ENCODE measurements at places on chromosomes 7 and 10.

DNA sequence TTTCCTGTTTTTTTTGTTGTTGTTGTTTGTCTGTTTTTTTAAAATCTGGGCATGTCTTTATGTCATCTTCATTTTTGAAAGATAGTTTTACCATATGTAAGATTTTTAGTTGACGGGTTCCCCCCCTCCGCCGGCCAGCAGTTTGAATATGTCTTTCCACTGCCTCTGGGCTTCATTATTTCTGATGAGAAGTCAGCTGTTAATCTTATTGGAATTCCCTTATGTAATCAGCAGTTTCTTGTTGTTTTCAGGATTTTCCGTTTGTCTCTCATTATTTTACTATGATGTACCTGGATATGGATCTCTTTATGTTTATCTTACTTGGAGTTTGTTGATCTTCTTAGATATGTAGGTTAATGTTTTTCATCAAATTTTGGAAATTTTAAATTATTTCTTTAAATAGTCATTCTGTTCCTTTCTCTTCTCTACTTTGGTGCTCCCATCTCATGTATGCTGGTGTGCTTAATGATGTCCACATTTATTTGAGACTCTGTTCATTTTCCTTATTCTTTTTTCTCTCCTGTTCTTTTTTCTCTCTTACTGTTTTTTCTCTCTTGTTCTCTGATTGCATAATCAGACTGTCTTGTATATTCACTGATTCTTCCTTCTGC lies 9.7 kb downstream of the EXOC6 start:
- no peak for DNase-seq

- DNase-seq = no peak
These were observed 17.2 kb downstream of the BAZ1B start for GRCh38 chr7:73504920-73505319.

DNA sequence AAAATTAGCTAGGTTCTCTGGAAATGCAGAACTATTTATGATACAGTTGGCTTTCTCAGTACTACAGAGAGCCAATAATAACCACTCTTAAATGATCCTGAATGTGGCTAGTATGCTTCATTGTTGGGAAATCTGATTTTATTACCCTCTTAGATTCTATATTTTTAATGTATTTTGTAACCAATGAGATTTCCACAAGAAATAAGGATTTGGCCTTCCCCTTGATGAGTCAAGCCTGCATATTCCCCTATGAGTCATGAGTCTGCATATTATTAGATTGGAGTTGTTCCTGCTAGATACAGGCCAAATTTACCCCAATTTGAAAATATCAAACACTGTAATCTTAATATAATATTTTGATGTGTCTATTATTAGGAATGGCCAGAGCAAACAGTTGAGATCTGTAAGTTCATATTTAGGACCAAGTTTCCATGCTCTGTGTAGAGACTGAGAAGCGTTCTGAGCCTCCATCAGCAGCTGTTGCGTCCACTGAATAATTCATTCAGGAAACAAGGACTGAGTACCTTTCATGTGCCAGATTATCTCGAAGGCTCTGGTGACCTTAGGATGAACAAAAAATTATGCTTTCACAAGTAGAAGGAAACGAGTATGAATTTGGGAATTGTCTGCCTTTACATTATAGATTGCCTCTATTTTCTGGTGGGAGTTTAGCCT lies 793.4 kb downstream of the NRG3 start:
- no peak for DNase-seq

DNA sequence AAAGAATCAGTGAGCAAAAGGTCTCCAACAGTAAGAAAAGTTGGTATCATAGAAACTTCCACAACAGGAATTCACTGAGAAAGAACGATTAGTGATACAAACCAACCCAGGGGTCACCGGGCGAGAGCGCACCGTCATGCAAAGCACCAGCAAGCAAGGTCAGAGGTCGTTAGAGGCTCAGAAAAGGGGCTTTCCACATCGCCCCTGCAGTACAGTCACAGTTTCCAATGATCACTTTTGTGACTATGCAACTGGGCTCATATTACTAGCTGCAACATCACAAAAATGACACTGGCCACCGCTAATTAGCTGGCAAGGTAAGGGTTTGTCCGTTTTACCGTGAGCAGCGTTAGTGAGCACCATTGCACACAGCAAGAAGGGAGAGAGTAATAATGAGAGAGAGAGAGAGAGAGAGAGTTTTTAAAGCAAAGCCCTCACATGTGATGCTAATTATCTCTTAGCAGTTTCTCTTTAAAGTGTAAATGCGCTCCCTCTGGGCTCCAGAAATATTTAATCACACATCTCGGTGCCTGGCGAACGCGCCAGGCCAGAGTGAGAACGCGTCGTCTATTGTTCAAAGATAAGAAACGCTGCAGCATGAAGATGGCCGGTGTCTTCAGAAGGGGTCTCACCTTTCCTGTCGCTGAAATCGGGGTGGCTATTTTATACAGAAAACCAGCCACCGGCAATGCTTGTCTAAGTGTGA lies 237.5 kb downstream of the DNAJB6 start:
- no peak for DNase-seq

- DNase-seq = no peak
These were observed 132.4 kb upstream of the DNAJB12 start for GRCh38 chr10:72487116-72487515.

DNA sequence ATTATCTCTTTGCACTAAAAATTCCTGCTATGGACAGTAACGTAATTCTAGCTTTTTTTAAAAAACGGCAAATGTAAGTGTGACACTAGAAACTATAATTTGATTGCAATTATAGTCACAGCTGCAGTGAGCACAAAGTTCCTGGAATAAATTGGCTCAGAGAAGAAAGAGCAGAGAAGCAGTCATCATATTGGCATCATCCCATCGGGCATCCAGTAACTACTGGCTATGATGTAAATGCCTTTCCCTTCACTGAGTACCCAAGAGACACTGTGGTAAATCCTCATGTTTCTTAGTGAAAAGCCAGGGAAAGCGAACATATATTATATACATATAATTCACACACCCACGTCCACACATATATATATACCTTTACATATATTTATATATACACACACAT lies 43.6 kb downstream of the PIP4K2A start:
- DNase-seq = no peak

- no peak for DNase-seq
These were observed 27.4 kb upstream of the GDI2 start for GRCh38 chr10:5840314-5841307.

DNA sequence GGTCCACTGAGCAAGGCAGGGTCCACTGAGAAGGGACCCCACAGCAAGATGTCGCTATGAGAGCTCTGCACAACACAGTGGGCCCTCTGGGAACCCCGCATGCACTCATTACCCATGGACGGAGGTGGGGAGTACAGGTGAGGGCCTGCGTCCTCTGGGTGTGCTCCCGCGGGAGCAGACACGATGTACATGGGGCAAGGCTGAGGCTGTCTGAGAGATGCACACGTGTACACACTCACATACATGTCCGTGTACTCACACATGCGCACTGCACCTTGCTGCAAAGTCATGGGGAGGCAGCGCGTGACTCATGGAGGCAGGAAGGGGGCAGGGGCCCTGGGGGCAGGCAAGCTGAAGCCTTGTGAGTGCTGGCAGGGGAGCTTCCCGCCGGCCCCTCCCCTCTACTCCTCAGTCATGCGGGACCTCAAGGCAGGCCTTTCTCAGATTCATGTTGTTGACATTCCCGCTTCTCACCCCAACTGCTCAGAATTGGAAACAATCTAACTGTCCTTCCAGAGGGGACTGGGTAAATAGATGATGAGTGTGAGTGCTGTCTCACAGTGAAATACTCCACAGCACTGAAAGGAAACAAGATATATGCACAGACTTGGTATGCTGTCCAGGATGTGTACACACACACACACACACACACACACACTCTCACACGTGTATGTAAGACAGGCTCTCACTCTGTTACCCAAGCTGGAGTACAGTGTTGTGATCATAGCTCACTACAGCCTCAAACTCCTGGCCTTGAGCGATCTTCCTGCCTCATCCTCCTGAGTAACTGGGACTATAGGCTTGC lies 40.0 kb downstream of the GOLGA7B start:
- no peak for DNase-seq

DNA sequence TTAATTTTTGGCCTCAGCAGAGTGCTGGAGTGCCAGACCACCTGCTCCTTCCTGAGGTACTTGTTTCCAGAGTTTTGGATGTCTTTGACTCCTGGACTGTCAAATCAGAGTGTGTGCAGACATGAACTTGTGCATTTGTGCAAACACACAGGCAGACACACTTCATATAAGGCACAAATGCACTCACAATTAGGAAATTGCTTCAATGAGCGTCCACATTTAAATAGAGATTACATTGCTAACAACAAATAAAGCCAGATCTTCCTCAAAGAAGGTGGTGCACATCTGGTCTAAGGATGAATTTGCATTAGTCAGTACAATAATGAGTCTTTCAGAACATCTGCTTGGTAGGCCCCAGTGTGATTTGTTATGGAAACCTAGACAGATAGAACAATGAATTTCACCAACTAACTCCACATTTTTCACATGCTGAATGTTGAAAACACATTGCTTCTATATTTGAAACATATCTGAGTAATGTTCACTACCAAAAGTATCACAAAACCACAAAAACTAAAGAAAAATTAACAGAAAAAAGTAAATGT lies 266.7 kb upstream of the INHBA start:
- DNase-seq = no peak

- DNase-seq = no peak
These were observed 335.9 kb upstream of the PLXDC2 start for GRCh38 chr10:19480353-19480752.

- no peak for DNase-seq
These were observed 4.4 kb upstream of the ABHD11 start for GRCh38 chr7:73742753-73743641.

- DNase-seq = no peak
These were observed 232.8 kb downstream of the KCND2 start for GRCh38 chr7:120505770-120506169.

- no peak for DNase-seq
These were observed 2.3 kb upstream of the RSBN1L start for GRCh38 chr7:77693830-77694583.

GRCh38 chr7:97819161-97819560 lies 53.0 kb downstream of the ASNS start:
- no peak for DNase-seq

DNA sequence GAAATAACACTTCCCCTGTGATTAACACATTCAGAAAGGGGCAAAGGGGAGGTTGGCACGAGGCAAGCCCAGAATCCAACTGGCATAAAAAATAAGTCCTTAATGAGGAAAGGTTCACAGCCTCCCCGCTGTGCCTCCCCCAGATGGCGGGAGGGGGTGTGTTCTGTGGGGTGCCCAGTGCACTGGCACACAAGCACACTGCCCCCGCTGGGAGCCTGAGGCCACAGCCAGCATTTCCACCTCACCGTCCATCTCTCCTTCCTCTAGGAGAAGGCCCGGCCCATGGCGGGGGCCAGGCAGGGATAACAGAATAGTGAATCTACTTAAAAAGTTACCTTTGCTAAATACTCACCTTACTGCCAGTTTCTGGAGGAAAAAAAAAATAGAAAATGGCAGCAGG lies 43.2 kb downstream of the PRKAG2 start:
- no peak for DNase-seq

DNA sequence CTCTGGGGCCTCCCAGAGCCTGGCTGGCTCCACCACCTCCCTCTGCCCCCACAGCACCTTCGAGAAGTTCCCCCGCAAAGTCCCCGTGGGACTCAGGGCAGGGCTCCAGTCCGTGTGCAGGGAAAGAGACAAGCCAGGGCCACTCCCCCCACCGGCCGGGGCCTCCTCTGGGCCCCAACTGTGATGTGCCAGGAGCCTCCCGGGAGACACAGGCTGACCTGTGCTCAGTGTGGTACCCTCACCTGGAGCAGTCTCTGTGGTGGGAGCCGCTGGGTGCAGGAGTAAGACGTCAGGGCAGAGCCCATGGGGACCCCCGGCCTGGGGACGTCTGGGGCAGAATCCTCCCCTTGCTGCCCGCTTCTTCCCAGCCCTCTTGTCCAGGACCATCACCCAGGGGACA lies 1.5 kb upstream of the ADGRA1 start:
- no peak for DNase-seq

DNA sequence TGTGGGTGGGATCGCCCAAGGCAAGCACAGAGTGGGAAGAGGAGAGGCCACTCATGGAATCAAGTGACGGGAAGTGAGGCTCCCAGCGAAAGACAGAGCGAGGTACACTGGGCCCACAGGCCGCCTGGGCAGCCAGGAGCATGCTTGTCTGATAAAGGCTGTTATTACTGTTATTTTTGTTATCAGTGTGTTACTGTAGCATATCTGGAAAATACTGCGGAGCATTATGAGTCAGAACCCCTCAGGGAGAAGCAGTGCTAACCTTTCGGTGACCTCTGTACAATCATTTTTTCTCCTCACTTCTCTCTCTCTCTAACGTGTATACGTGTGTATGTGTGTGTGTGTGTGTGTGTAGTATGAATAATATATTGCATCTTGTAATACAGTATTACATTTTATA lies 3.8 kb upstream of the TCERG1L start:
- no peak for DNase-seq

GRCh38 chr10:2284071-2284470 lies 546.7 kb upstream of the ADARB2 start:
- no peak for DNase-seq

- no peak for DNase-seq
These were observed 992.1 kb downstream of the NRG3 start for GRCh38 chr10:82867056-82867455.

GRCh38 chr7:130374507-130374906 lies 5.8 kb upstream of the CPA1 start:
- no peak for DNase-seq

GRCh38 chr10:21808550-21808949 lies 195.0 kb downstream of the DNAJC1 start:
- no peak for DNase-seq

DNA sequence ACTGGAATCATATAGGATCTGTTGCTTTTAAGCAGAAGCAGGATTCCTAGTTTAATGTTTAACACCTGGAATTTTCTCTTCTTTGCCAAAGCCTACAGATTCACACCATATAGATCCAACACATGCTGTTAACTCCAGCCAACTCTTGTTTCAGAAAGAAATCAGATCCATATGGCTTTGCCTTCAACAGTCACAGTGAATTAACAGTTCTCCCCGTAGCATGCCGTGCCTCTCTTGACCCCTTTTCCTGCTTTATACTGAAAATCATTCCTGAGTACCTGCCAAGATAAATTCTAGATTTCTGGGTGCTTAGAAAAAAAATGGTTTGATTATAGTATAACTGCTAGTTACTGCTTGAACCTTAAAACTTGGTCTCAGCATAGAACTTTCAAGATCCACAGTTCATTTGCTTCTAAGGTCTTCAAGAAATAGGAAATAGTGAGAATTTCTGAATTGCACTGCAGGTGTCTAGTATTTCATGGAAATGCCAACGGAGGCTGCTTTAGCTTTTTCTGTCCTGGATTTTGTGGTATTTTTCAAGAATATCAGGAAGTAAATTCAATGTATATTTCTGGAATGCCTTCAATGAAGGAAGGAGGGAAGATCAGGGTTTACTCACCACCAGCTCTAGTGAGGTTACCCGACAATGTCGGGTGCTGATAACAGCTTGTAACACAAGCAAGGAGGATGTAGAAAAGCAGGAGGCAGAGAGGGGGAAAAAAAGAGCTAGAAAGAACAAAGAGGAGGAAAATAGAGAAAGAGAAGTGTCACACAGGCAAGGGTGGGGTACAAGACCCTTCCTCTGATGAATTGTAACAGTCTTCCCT lies 6.6 kb downstream of the AASS start:
- DNase-seq = no peak

Measured in stimulated activated CD4-positive, alpha-beta T cell treated with anti-CD3 and anti-CD28 coated beads, TNF-alpha, amount 100 ng/mL, for 48 hours (primary cell).